ENCODE measurements at places on chromosomes 5 and 9.

GRCh38 chr5:35899800-35900199 is 38.6 kb downstream of the CAPSL start:
- no peak for DNase-seq

DNA sequence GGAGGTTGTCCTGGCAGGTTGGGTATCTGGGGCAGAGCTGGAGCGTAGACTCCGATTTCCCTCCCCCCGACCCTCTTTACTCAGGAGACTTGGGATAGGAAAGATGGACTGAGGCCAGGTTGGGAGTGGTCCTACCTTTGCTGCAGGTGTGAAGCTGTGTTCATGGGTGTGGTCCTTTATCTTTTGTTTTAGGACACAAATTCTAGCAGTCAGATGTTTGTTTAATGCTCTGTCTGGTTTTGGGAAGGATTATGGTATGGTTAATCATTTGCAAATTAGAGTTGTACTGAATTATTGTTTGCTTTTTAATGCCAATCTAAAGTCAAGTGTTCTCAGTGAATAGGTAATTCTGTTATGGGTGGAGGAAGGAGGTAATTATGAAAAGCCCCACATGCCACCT is 14.1 kb upstream of the FAM120AOS start:
- DNase-seq: no peak

- no peak for DNase-seq
These were observed 23.5 kb downstream of the MAPKAP1 start for GRCh38 chr9:125683486-125683885.

GRCh38 chr9:16213781-16214515 is 656.5 kb downstream of the BNC2 start:
- no peak for DNase-seq

DNA sequence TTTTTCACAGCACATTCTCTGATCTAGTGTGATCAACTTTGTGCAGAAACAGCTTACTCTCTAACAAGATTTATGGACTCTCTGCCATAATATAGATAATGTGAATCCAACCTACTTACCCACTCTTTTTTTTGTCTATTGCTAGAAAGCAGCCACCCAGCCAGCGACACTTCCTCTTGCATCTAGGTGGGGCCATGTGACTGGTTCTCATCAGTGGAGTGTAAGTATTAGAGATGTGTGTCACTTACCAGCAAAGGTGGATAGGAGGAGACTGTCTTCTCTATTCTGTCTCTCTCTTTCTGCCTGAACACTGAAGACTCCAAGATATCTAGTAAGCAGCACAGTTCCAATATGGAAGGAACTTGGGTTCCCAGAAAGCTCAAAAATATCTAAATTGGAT is 174.8 kb downstream of the MCTP1 start:
- DNase-seq: no peak

All from stimulated activated CD8-positive, alpha-beta memory T cell treated with anti-CD3 and anti-CD28 coated beads, Interleukin-4, amount 100 ng/mL, for 1 hour (primary cell).